NCI-H1436 treated with DMSO at 0.1 percent for 48 hours (cell line): ENCODE measurements at places on chromosomes 12 and 14.

DNA sequence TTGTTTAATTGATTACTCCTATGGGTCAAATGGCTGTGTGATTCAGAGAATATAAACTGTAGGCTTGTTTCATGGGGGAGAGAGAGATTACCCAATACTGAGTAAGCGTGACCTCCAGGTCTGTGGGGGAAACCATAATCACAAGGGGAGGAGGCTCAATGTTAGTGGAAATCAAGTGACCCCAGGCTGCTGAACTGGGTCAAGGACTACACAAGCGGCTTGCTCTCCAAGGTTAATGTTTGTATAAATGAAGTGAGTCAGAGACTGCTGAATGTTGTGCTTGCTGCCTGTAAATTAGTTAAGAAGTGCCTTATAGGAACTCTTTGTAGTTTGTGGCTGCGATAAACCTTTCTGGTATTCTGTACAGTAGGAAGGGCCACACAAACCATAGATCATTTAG is 479.7 kb downstream of the AACS start:
- DNase-seq: no peak

- no peak for DNase-seq
These were observed 44.5 kb upstream of the P2RX7 start for GRCh38 chr12:121088195-121088585.

DNA sequence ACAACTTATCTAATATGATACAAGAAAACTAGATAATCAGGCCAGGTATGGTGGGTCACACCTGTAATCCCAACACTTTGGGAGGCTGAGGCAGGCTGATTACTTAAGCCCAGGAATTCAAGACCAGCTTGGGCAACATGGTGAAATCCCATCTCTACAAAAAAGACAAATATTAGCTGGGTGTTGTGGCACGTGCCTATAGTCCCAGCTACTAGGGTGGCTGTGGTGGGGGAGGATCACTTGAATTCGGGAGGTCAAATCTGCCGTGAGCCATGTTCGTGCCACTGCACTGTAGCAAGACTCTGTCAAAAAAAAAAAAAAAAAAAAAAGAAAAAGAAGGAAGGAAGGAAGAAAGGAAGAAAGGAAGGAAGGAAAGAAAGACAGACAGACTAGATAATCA is 27.0 kb downstream of the ZCRB1 start:
- DNase-seq: no peak

- DNase-seq: no peak
These were observed 12.3 kb upstream of the SLC35E3 start for GRCh38 chr12:68733661-68734071.

DNA sequence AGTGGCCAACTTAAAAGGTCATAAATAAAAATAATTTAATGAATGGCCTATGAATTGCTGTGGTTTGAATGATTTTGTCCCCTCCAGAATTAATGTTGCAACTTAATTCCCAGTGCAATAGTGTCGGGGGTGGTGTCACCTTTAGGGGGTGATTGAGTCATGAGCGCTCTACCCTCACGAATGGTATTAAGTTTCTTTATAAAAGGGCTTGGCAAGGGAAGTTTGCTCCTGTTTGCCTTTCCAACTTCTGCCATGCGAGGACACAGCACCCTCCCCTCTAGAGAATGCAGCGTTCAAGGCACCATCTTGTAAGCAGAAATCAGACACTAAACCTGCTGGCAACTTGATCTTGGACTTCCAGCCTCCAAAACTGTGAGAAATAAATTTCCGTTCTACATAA is 253.3 kb downstream of the ATXN7L3B start:
- no peak for DNase-seq

DNA sequence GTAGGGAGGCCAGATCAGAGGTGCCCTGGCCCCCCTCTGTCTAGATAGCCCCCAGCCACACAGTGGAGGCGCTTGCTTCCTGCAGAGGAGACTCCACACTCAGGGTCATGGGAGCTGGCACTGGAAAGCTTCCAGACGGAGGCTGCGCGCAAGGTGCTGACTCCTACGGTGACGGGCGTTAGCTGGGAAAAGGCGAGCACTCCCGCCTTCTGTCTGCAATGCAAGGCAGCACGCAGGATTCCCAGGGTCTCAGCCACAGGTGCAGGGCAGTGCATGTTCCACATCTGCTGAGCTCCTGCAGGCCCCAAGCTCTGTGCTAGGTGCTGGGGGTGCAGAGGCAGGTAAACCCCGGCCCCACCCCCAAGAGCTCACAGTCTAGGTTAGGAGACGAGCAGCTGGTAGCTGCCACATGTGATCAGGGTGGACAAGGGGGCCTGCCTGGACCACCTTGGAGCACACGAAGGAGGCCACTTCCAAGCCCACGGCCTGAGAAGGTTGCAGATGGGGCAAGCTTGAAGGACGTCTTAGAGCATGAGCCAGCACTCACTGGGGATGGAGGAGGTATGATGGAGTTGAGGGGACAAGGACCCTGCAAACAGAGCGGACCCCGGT is 310.9 kb upstream of the DIO3 start:
- no peak for DNase-seq

GRCh38 chr12:116087962-116088361 is 189.5 kb downstream of the MED13L start:
- DNase-seq: no peak

- no peak for DNase-seq
These were observed 18.1 kb downstream of the JAG2 start for GRCh38 chr14:105150368-105151083.

GRCh38 chr12:25853316-25854095 is 105.0 kb upstream of the RASSF8 start:
- no peak for DNase-seq

DNA sequence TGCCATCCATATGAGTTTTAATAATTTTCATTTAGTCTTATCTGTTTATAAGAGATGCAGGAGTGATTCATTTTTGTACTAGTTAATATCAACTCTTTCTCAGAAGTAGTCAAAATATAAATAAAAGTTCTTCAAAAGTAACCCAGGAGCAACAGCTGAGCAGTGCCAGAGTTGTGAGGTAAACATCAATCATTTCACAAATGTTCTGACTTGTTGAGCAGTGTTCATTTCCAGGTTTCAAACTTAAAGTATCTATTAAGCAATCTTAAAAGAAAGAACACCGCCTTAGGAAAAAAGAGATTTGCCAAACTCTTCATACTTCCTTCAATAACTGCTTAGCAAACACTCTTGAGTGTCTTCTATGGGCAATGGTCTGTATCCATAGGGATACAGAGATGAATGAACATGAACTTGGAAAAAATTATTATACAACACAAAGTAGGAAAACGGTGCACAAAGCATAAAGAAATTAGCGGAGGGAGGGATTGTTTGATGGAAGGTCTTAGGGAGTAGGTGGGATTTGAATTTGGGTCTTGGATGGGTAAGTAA is 41.9 kb upstream of the POC1B start:
- no peak for DNase-seq

- DNase-seq: no peak
These were observed 299.2 kb downstream of the RPS29 start for GRCh38 chr14:49287004-49287403.

- DNase-seq: no peak
These were observed 13.4 kb downstream of the NCAPD2 start for GRCh38 chr12:6507102-6507998.

GRCh38 chr12:33438025-33438772 is 1.4 kb downstream of the SYT10 start:
- DNase-seq: no peak

DNA sequence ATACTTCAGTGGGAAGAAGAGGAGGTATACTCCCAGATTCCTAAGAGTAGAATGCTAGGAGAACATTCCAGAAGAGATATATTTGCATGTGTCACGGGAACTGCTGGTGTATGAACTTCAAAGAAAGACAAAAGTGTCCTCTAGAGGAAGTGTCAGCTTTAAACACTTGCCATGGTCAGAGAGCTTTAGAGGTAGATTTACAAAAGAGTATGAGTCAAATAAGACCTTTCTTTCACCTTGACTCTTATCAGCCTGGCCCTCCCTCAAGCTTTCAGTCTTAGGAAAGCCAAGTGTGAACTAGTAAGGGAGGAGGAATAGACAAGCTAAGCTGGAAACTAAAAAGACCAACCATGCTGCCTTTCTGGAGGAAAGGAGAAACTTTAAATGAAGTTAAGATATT is 34.7 kb downstream of the COX8C start:
- no peak for DNase-seq

DNA sequence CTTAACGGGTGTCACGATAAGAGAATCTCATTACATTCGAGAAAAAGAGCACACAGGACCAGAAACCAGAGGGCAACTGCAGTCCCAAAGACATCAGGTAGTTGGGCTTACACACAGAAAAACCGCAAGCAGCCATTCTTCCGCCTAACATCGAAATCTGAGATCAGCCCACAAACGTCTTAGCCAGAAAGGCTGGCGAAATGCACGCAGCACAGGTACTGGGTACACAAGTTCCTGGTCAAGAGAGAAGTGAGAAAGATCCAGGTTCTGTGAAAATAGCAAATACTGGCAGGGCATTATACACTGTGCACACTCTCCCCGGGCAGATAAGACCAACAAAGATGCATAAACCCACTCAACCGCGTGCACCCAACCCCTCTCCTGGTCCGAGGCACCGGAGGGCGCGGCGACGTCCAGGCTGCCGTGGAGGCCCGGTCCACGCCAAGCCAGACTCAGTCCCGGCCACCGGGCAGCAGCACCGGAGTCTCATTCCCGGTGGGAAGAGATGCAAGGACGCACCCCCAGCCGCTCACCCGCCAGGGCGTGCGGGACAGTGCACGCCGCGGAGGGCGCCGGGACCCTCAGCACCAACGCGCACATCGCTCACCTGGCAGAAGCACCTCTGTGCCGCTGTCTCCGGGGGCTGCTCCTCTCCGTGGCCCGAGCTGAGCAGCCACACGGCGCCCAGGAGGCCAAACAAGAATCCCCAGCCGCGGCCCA is 437 bp downstream of the ERO1A start:
- no peak for DNase-seq

DNA sequence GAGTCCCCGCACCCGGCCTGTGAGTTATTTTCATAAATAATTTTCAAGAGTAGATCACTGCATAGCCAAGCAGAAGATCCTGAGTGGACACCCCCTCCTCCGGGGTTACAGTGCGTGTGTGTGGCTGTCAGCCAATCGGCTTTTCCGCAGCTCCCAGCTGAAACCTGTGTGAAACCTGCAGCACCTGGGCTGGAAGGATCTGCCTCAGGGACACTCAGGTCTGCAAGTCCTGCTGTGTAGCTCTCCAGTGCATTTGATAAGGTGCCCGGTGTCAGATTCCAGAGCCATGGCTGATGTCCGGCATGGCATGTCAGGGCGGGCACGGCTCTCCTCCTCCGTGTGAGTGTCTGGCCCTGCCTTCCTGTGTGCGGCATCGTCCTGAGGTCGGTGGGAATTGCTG is 124.8 kb downstream of the GLT1D1 start:
- DNase-seq: no peak

DNA sequence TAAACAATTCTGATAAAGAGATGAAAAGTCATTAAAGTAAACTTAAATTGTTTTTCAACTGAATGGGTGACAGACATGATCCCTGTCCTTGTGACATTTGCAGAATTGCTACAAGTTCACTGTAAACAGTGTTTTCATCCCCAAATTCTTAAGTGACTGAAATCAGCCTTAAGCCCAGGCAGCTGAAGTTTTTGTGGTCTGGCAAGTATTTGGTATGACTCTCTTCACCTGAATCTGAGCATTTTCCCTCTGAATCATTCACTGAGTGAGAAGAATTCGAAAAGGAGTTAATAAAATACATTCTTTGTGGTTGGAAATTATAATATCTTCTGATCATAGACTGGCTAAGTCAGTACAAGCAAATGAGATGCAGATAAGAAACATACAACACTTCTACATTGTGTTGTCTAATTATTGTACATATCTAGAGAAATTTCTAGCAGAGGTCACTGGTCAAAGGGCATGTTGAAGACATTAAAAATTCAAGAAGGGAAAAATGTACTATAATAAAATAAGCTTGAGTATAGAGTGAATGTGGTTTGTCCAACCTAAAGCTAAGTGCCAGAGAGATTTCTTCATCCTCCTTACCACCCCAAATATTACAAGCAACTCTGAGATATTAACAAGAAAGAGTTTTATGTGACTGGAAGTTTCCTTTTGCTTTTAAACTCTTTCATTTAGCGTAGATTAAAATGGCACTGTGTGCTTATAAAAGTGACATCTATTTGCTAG is 177.8 kb upstream of the DIO2 start:
- DNase-seq: no peak

GRCh38 chr14:70555890-70556289 is 21.1 kb upstream of the ADAM20 start:
- no peak for DNase-seq

- no peak for DNase-seq
These were observed 852 bp downstream of the COX16 start for GRCh38 chr14:70358631-70359030.

DNA sequence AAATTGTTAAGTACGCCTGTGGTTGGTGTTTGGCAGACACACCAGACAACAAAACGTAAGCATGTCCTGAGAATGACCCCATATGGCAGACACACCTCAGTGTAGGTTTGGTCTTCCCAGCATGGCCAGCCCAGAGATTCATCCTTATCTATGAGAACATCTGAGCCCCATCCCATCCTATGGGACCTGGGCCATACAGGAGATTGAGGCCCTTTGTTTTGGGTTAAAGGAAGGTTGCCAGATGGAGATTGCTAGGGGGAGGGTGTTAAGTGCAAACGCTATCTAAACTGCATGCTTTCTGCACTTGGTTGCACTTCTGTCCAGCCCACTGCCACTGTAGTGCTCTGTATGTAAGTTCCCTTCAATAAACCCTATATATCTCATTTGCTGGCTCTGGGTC is 4.1 kb upstream of the PCNX4 start:
- DNase-seq: no peak

GRCh38 chr12:3138941-3139511 is 61.8 kb downstream of the TSPAN9 start:
- DNase-seq: no peak

DNA sequence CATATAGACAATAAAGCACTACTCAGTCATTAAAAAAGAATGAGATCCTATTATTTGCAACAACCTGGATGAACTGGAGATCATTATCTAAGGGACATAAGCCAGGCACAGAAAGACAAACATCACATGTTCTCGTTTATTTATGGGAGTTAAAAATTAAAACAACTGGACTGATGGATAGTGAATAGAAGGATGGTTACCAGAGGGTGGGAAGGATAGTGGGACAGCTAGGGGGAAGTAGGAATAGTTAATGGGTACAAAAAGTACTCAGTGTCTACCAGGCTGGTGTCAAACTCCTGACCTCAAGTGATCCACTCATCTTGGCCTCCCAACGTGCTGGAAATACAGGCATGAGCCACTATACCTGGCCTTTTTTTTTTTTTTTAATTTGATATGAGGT is 56.7 kb upstream of the KTN1 start:
- no peak for DNase-seq

DNA sequence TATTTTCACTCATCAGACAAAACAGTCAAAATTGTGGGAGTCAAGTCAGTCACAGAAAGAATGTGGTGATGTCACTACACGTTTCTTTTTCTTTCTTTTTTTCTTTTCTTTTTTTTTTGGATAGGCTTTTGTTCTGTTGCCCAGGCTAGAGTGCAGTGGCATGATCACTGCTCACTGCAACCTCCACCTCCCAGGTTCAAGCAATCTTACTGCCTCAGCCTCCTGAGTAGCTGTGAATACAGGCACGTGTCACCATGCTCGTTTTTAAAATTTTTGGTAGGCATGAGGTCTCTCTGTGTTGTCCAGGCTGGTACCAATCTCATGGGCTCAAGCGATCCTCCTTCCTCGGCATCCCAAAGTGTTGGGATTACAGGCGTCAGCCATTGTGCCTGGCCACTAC is 2.3 kb downstream of the CLECL1 start:
- no peak for DNase-seq
